ENCODE measurements at places on chromosomes 16 and 17.

DNA sequence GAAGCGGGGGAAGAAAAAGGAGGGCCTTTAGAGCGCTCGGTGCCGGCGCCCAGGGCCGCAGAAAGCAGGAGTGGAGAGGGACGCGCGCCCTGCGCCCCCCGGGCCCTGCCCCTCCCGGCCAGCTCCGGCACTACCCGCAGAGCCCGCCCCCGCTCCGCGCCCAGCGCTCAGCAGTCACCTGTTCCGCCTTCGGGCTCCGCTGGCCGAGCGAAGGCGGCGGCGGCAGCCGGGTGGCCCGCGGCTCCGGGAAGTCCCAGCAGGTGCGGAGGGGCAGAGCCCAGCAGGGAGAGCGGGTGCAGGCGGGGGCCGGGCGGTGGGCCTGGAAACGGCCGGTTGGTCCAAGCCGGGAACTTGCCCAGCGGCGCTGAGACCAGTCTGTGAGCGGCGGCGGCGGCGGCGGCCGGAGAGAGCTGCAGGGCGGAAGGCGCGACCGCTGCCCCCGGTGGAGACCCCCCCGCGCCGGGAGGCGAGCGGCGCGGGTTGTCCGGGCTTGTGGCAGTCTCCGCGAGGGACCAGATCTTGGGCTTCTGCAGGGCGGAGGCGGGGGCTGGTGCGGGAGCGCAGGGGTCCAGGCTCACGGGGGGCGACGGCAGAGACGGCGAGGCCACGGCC lies 2.2 kb downstream of the IRX3 start:
- DNase-seq, result no peak

DNA sequence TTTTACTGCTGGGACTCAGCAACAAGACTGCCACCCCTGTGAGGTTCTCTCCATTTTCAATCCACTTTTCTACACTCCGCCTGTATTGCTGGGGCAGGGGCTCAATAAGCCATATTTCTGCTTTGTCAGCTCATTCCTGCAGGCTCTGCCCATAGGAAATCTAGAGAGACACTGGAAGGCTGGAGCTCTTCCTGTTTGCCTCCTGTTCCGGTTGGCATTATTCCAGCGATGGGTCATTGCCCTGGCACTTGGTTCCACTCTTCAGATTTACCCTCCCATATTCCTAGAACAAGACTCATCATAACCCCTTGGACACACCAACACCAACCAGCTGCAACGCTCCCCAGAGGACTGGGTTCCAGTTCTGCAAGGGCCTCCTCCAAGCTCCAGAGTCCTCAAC lies 210.4 kb downstream of the CA10 start:
- DNase-seq, result no peak

DNA sequence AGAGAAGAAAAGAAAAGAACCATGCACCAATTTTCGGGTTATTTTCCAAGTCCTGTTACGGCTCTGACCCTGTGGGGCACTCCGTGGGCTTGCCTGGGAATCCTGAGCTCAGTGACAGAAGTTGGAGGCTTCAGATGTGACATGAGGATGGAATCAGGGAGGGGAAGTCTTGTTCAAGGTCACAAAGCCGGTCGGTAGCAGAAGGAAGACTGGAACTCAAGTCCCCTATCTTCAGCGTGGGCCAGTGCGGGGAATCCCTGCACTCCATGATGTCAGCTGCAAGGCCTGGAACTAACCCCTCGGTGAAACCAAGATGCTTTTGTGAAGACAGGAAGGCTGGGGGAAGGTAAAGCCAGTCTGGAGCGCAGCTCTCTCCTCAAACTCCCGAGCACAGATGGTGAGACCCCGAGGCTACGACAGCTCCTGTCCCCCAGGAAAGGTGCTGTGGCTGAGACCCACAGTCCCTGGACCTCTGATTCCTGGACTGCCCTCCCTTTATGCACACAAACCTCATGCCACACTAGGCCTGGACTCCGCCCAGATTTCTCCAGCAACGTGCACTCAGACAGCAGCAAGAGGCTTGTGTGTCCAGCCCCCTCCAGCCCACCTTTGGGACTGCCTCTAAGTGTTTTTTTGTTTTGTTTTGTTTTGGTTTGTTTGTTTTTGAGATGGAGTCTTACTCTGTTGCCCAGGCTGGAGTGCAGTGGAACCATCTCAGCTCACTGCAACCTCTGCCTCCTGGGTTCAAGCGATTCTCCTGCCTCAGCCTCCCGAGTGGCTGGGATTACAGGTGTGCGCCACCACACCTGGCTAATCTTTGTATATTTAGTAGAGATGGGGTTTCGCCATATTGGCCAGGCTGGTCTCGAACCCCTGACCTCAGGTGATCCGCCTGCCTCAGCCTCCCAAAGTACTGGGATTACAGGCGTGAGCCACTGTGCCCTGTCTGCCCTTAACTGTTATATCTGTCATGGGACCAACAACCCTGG lies 5.5 kb upstream of the IL27 start:
- no peak for DNase-seq

- no peak for DNase-seq
Observed at GRCh38 chr17:46950997-46951621, 27.9 kb downstream of the RPRML start.

GRCh38 chr16:57536306-57537193 lies at the start of gene CCDC102A:
TSS of gene CCDC102A (minus strand) at chr16:57536571. CDS start at chr16:57529177, 7,394 bp downstream.
- DNase-seq, result no peak

DNA sequence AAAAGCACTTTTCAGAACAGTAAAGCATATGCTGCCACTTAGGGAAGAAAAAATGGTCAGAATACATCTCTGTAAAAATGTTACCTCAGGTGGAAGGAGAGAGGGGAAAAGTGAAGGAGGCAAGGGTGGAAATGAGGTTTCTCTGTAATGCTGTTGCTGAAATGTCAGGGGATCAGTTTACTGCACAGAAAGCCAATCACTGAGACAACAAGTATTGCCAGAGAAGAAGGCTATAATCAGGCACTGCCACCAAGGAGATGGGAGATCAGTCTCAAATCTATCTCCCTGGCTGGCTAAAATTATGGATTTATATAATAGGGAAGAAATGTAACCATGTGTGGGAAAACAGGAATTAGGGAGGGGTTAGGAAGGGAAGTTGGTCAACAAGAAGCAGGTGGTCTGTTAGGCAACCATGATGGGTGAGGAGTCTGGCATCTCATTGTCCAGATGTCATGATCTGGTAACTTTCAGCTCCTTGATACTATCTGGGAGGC lies 27.7 kb upstream of the GUCY2D start:
- DNase-seq, result no peak

DNA sequence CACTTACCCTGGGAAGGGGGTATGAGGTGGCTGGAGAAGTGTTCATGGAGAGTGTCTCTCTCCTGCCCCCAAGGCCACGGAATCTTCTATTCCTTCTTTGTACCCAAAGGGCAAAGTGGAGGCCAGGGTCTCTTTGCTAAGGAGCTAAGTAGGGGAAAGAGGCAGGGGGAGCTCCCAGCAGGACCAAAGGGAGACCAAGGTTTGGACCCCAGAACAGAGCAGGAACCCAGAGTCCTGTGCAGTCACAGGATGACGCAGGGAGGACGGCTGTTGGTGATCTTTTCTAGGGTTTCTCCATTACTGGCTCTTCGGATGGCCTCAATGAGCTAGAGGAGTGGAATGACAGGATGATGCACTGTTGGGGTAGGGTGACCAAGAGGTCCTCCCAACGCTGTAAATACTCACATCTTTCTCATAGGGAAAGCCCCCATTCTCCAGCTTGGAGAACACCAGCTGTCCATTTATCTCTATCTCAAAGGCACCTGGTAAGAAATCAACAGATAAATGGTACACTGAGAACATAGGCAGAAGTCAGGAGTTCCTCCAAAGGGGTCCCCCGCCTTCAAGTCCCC lies 966 bp downstream of the MIEN1 start:
- DNase-seq, result no peak

- no peak for DNase-seq
Observed at GRCh38 chr17:77892031-77892430, 66.5 kb upstream of the TNRC6C start.

DNA sequence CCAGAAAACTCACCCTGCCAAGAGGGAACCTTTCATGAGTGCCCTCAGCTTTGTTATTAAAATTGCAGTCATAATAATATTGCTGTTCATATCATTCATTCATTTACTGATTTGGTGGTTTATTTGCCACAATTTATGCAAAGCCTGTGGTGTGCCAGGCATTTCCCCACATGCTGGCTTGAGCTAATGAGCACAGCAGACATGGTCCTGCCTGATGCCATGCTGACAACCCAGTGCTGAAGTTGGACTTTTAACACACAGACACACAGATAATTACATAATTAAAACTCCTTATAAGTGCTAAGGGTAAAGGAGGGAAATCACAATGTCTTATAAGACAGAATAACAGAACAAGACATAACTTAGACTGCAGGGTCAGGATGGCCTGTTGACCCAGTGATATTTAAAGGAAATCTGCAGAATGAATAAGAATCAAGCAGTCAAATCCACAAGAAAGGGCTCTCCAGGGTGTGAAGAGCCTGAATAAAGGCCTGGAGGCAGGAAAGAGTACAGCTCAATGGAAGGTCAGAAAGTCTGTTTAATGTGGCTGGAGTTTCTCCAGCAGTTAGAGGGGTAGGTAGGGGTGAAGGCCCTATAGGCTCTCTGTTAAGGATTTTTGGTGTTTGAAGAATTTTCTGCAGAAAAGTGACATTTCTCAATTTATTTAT lies 196.9 kb upstream of the CDH11 start:
- no peak for DNase-seq

- no peak for DNase-seq
Observed at GRCh38 chr16:4700380-4700996, 7.1 kb downstream of the NUDT16L1 start.

DNA sequence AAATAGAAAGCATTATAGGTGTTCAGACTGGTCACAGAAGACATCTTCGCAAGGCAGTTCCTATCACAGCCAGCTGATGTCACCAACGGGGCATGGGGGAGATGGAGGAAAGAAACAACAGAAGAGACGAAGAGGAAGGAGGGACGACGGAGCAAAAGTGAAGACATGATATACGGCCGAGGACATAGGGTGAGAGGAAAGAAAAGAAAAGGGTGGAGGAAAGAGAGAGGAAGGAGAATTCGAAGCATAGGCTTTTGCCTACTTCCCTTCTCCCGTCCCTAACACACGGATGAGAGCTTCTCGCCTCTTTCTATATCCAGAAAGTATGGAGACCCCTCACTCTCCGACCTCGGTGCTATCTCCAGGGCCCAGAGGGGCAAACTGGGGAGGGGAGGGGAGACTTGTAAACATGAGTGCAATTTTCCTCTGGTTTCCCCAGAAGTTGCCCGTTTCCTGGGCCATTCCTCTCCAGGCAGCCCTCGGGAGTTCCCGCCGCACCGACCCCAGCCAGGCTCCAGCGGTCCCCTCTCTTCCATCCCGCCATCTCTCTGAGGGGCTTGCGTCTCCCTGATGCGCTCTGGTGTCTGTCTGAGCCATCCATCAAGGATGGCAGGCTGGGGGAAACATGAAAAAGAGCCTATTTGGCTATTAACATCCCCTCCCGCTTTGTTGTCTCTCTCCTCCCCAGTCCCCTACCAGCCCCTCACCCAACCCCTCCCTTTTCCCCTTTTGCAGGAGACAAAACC lies 26.0 kb downstream of the COPZ2 start:
- no peak for DNase-seq

DNA sequence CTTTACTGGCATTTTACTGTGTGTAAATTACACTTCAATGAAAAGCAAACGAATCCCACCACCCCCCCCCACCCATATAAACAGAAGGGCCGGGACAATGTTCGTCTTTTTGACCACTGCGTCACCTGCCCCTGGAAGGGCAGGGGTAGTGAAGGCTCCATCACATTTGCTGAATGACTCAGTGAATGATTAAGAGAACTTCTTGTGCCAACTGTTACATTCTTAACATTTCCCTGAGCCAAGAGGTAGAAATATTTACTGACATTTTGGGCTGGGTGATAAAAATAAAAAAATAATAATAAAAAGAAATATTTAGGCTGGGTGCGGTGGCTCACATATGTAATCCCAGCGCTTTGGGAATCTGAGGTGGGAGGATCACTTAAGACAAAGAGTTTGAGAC lies 24.1 kb downstream of the C16orf96 start:
- no peak for DNase-seq

- DNase-seq, result no peak
Observed at GRCh38 chr17:34996422-34997285, 16.3 kb downstream of the LIG3 start.

DNA sequence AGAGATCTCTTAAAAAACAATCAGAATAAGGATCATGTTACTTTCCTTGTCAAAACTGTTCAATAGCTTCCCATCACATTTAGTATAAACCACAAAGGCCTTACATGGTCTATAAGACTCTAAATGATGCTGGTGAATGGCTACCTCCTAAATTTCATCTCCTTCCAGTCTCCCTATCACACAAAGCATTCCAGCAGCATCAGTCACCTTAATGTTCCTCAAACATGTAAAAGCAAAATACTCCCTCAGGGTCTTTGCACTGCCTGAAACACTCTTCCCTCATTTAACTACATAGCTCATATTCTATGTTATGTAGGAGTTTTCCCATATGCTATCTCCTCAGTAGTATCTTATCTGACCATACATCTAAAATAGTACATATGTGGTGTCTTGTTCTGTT lies 53.5 kb upstream of the INTS2 start:
- no peak for DNase-seq

GRCh38 chr16:27790546-27791403 lies 240.8 kb downstream of the KATNIP start:
- no peak for DNase-seq

DNA sequence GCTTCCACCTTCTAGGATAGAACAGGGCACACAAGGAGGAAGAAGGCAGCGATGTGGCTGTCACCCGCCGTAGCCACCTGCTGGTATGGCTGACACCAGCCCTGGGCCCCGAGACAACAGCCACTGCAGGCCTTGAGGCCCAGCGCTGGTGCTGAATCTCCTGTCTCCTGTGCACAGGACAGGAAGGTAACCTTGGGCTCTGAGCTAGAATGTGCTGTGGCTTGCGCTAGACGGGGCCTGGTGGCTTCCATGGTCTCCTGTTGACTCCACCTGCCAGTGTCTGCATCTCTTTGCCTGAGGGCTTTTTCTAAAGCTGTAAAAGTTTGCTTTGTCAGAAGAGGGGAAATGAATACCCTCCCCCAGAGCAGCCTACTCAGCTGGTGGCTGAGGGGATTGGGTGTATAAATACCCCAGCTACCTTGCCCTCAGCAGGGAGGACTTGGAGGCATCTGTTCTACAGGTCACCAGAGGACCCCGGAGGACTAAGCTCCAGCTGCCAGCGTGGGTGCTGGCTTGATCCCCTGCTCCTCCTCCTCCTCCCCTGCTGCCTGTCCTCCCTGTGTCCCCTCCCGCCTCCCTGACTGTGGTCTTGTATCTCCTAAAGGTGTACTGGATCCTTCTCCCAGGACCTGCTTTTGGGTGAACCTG lies 76.1 kb upstream of the SDK2 start:
- no peak for DNase-seq
